ENCODE measurements at places on chromosomes 1 and 21.

GRCh38 chr21:44677881-44678280, 4.1 kb downstream of the KRTAP12-1 start:
- DNase-seq, result no peak

GRCh38 chr1:225811622-225812487, 1.9 kb downstream of the EPHX1 start:
- DNase-seq, result no peak

GRCh38 chr21:46000182-46000730, 18.7 kb downstream of the COL6A1 start:
- DNase-seq, result no peak

DNA sequence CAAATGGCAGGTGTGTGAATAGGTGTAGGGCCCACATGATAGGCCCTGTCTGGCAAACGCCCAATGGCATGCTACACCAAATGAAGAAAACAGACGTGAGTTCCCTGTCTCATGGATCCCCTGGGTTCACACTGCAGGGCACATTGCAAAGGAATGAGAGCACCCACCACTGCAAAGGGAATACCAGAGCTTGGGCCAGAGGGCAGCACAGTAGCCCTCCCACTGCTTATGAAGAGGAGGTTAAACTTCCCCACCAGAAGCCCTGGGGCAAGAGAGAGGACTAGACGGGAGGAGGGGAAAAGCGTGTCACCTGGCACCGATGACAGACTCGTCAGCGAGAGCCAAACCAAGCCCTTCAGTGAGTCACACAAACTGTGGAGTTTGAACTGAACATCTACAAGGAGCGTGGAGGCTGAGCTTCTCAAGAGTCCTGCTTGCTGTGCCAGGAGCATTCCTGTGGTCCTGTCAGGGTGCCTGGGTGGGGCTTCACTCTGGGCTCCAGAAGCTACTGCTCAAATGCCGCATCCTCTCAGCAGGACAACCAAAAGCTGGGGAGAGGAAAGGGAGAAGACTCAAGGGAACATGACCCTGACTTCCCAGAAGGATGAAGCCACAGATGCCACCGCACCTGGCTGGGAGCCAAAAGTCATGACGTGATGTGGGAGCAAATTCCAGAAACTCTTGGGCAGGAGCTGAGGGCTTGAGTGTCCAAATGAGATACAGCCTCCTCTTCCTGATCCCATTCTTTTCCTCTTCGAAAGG, 61.1 kb downstream of the TOMM20 start:
- DNase-seq, result peak; percentile 100

- no peak for DNase-seq
Observed at GRCh38 chr1:153959454-153959853, 1.0 kb upstream of the CRTC2 start.

- DNase-seq, result no peak
Observed at GRCh38 chr1:16402742-16403141, 34.5 kb downstream of the SPATA21 start.

DNA sequence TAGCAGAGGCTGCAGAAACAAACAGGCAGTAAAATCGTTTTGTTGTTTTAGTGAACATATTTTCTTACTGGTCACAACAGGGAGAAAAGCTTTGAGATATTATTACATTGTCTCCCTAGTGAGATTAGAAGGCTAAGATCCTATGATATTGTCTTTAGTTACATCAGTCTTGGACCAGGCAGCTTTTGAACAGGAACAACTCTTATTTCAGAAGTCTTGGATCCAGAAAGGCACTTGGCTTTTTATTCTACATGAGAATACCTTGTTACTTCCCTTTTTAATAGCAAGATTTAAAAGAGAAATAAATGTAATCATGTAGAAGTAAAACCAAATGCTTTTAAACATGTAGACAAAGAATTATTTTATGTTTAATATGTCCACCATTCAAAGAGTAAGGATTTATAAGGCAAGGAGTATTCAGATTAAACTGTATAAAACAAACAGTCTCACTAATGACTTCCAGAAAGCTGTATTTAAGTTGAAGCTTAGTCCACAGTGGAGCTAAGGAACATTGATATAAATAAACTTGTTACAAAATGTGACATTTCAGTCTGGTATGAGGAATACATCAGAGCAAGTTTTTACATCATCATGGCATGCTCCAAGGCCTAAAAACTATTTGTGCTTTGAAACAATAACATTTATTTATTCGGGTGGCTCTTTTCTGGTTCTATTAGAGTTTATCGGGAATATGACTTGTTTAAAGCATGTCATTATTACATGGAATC, 72.2 kb downstream of the PHTF1 start:
- no peak for DNase-seq

DNA sequence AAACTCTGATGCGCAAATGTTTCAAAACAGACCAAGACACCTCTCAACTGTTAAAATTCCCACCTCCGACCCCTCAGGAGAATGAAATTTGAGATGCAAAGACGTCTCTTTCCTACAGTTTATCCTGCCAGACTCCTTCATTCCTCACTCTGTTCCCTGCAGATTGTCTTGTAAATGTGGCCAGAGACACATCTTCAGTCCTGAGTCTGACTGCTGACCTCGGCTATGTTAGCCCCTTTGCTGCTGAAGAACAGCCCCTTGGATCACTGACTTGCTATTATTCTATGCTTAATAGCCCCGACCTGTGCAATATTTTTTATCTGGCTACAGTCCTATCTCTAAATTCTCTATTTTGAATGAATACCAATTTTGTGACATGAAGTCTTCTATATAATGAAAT, 16.6 kb upstream of the ESRRG start:
- no peak for DNase-seq

DNA sequence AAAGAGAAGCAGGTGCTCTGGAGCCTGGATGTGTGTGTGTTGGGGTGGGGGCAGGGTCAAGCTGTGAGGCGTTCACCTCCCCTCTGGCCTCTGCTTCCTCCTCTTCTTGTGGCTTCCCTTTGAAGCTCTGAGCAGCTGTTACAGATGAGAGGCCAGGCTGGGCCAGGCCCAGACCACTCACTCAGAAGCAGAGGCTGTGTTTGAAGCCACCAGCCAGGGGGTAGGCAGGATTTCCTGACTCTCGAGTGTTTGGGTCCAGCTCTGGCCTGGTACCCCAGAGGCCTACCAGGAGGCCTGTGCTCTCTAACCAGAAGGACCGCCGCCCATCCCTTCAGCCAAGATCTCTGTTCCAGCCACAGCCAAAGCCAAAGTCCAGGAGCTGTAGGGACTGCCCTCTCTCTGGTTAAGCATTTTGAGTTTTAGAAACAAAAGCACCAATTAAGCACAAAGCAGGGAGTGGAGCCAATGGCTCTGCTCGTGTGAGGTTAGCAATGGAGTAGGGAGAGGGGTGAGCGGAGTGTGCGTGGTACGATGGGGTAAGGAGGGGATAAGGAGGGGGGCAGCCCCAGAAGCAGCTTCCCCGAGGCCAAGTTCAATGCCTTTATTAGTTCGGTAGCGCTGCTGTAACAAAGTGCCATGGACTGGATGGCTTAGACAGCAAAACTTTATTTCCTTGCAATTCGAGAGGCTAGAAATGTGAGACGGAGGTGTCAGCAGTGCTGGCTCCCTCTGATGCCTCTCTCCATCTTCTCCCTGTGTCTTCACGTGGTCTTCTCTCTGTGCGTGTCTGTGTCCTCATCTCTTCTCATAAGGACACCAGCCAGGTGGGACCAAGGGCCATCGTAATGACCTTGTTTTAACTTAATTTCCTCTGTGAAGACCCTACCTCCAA, 20.5 kb downstream of the RCSD1 start:
- no peak for DNase-seq

- no peak for DNase-seq
Observed at GRCh38 chr1:40564506-40564905, 33.1 kb downstream of the ZNF684 start.

GRCh38 chr1:161230762-161231161, 4.9 kb downstream of the TOMM40L start:
- DNase-seq, result no peak

- DNase-seq, result no peak
Observed at GRCh38 chr1:148362626-148363438, 120.3 kb downstream of the PPIAL4G start.

GRCh38 chr1:27878039-27878438, 5.7 kb downstream of the THEMIS2 start:
- no peak for DNase-seq

DNA sequence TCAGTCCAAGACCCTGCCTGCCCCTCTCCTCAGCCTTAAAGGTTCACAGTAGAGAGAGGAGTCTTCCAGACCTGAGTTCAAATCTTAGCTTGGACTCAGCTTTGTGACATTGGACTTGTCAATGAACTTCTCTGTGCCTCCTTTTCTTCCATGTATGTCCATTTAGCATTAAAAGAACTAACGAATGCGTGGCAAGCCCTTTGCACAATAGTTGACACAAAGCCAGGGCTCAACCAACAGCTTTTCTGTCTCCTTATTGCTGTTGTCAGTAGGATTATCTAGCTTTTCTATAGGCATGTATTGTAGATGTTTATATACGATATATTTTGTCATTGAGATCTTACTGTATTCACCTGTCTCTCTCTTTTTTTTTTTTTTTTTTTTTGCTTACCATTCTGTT, 450.8 kb downstream of the PTPRU start:
- DNase-seq, result no peak

GRCh38 chr21:25887646-25888306, 153.0 kb downstream of the GABPA start:
- no peak for DNase-seq

- DNase-seq, result no peak
Observed at GRCh38 chr21:21019681-21020080, 21.5 kb downstream of the NCAM2 start.

DNA sequence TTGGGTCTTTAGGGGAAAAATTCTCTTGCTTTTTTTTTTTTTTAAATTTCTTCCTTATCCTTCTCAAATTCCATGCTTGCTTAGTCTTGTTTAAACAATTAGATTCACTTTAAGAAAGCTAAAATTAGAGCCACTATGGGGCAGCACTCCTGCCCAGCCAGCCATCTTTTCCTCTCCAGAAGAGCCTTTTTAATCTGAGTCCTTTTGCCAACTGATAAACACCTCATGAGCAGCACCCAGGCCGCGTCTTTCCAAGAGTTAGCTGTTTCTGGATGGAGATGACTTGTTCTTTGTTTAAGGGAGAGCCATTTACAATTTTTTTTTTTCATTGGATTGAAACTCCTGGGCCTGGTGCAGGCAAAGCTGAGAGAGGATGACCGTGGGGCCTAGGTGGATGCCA, 53.3 kb upstream of the TSPAN2 start:
- no peak for DNase-seq

- no peak for DNase-seq
Observed at GRCh38 chr21:33067457-33067856, 2.5 kb upstream of the OLIG1 start.

- DNase-seq, result no peak
Observed at GRCh38 chr1:155529109-155529508, 33.5 kb downstream of the ASH1L start.

DNA sequence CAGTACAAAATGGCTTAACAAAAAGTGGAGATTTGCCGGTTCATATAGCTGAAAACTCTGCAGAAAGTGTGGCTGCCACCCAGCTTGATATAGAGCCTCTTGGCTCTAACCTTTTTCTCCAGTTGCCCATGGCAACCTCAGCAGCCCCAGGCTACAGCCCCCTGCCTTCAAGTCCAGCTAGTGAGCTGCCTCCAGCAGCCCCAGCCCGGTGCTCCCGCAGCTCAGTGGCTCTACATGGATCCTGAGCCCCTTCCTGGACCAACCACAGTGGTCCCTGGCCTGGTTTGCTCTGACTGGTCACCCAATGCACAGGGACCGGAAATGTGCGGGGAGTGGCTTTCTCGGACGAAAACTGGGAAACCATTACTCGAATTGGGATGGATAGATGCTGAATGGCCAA, 13.3 kb upstream of the ATF3 start:
- no peak for DNase-seq

GRCh38 chr1:160437432-160438316, 37.3 kb downstream of the VANGL2 start:
- DNase-seq, result no peak

DNA sequence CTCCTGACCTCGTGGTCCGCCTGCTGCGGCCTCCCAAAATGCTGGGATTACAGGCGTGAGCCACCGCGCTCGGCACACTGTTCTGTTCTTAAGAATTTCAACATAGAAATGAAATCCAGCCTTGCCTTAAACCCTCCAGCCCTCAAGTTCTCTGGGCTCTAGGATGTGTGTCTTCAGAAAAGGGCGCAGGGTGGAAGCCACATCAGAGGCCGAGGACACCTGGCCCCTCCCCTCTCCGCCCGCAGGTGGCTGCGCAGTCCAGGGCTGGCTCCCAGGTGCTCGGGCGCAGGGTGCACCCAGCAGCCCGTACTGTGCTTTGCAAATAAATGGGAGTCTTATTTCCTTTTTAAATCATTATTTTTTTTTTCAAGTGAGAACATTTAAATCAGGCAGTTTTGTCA, 2.0 kb upstream of the C1orf174 start:
- no peak for DNase-seq

- no peak for DNase-seq
Observed at GRCh38 chr1:72986591-72987290, 704.4 kb upstream of the NEGR1 start.

DNA sequence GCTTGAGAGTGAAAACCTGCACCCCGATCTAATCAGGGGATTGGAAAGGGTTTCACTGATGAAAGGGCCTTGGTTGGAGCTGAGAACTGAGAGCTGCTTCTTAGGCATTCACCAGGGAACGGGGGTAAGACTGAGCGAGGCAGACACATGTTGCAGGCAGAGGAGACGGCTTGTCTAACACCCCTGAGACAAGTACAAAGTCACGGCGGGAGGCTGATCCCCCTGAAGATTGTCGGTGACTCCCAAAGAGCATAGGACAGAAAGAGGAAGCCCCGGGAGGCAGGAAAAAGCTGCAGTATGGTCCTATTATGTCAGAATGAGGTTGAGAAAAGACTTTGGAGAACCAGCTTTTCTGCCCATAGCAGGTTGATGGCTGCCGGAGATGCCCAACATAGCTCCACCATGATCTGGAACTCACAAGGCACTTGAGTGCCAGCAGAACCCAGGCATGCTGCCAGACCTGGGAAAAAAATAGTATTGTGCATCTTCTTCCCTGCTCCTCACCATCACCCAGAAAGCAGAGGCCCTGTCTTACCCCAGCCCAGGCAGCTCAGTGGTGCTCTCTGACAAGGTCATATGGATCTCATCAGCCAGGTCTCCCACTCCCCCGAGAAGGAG, 463.9 kb upstream of the PROX1 start:
- DNase-seq, result no peak

- no peak for DNase-seq
Observed at GRCh38 chr1:165369255-165369848, 12.8 kb upstream of the LMX1A start.

GRCh38 chr1:33087677-33088076, 6.7 kb downstream of the AZIN2 start:
- no peak for DNase-seq
